ENCODE measurements at places on chromosomes 2 and 18.

DNA sequence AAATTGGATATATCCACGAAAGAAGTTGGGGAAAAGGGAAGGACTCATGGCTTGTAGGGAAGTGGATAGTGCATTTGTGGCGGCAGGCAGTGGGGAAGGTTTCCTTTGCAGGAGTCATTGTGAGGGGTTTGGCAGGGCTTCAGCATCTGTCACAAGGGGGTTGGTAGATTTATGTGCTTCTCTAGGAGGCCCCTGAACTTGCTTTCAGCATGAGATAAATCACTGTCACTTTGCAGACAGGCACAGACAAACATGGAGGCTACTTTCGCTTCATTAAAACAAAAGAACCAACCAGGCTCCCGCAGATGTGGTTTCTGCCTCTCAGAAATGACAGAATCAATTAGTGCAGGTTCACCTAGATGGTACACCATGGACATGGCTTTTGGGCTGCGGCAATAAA is 340.7 kb downstream of the TGIF1 start:
- DNase-seq = no peak

DNA sequence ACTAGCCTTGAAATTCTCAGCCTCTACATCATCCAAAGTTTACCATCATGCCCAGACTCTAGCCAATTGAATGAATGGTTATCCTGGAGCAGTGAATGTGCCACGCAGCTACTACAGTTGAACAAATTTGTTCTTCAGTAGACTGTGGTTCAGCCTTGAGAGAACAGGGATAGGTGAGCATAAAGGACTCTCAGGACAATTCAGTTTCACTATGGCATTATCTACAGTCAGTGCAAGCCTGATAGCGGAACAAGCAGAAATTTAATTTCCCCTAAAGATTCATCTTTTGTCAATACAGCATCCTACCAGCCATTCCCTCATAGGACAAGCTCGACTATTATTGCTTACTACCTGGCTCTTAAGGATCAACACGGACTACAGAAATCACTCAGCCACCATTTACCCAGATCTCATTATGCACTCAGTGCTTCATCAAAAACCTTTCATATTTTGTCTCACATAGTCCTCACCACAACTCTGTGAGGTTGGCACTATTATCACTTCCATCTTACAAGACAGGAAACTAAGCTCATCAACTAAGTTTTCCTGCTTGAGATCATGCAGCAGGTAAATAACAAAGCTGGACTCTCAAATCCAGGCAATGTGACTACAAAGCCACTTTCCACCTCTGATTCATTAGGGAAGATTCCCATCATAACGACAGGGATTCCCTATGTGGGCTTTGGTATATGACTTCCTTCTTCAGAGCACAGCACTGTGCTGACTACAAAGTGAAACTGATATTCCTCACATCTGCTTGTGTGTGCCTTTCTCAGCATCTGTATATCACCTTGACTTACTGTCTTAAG is 181.5 kb upstream of the ACVR2A start:
- DNase-seq = no peak

DNA sequence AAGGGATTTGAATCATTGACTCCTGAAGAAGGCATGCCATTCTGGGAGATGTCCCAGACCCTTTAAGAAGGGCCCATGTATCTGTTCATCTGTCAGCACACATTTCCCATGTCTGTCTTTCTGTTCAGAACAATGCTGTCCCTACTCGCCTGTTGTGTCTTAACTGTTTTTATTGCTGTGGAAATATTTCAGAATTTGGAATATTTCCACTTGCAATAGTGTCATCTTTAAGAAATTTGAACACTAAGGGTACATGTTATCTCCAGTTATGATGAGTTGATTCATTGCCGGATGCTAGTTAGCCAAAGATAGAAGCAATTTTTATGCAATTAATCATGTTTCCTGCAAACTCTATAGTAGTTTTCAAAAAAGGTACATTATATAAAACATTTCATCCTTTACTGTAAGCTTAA is 36.9 kb upstream of the NT5C1B start:
- DNase-seq = peak; percentile 80

DNA sequence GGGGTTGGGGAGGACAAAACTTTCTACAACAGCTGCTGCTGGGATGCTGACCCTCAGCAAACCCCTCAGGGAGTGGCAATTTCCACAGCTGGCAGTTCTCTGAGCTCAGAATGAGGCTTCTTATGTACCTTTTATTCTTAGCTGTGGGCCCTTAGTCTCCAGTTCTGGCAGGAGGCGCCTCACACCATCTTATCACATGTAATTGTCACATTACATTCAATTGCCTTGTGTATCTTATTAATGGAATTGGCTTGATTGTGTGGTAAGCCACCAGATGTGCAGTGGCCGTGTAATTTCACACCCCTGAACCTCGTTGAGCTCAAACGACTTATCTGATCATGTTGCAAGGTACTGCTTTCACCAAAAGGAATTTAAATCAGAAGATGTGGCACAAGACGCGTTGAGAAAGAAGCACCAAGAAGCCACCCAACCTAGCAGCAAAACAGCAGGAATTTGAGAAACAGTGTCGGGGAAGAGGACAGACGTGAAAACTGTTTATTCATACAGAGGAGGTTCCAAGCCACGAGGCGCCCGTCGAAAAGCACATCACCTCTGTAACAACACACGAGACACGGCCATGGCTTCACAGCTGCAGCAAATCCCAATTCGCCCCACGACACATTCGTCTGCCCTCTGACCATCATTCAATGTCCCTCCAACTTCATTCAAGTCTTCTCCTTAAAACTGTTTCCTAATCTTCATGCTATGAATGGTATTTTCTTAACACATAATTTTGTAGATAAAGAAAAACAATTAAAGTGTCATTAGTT is 53.6 kb upstream of the LPIN2 start:
- DNase-seq = no peak

GRCh38 chr18:56322406-56322805 is 316.0 kb downstream of the TXNL1 start:
- no peak for DNase-seq

GRCh38 chr2:159140070-159140769 is 146.3 kb downstream of the WDSUB1 start:
- peak; percentile 49 for DNase-seq

- DNase-seq = peak; percentile 11
Observed at GRCh38 chr2:88857951-88858411, 166.5 kb downstream of the RPIA start.

GRCh38 chr2:120750488-120751210 is 15.0 kb downstream of the GLI2 start:
- no peak for DNase-seq

GRCh38 chr18:7601246-7601615 is 34.1 kb downstream of the PTPRM start:
- DNase-seq = no peak

Measured in HS-5 (cell line).